Stimulated activated CD8-positive, alpha-beta memory T cell treated with anti-CD3 and anti-CD28 coated beads, Interleukin-4, amount 100 ng/mL, for 1 hour (primary cell): ENCODE measurements at places on chromosomes 7 and 10.

DNA sequence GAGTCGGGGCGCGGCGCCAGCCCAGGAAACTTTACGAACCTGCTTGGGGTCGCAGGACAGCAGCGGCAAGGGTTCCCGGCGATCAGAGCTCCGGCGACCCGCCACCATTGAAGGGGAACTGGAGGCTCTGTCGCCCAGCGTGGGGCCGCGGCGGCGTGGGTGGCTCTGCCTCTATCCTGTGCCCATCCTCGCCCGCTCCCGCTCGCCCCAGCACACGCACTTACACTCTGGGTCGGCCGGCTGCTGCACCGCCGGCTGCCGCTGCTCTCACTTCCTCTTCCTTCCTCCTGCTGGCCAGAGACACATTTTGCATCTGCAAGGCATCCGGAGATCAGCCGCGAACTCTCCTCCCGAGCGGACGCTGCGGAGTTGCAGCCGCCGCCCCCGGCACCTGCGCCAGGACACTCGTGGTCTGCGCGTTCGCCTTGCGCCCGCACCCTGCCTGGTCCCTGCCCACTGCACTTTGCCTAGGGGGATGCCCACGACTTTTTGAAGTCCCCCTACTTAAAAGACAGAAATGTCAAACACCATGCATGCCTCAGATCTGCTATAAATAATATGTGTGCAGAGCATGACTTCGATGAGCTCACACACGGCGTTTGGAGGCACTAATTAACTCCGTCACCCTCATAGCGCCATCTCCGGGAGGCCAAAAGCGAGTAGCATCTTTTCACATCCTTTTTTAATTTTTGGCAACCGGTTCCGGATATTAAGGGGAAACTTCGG is at the start of gene ELMO1:
ELMO1 (minus strand) TSS at position 229 of the 726 bp plus-strand sequence. CDS start 106,174 bp downstream, outside the sequence.
- no peak for DNase-seq

GRCh38 chr10:47452495-47453140 is 31.3 kb downstream of the ANXA8 start:
- no peak for DNase-seq

DNA sequence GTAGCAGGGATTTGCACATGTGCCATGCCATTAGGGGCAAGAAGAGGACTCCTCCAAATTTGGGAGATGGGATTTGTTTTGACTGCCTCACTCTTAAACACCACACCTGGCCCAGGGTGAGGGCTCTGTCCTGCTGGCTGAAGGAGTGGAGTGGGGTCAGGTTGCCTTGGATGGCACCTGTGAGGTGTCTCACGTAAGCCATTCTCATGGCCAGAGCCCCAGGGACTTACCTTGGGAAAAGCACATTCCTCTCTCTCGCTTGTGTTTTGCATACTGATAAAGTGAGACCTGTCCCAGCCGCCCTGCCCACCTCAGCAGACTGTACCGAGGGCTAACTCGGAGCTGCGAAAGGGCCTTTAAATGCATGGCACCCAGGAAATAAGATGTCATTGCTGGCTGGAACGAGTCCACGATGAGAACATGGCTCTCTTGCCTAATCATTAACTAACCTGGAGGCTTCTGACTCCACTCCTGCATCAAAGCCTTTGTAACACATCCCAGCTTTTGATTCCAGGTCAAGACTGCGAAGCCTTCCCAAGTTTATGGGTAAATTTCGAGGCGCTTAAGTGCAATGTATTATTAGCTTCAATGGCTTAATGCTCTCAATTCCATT is 184.0 kb upstream of the RNF32 start:
- DNase-seq = no peak

DNA sequence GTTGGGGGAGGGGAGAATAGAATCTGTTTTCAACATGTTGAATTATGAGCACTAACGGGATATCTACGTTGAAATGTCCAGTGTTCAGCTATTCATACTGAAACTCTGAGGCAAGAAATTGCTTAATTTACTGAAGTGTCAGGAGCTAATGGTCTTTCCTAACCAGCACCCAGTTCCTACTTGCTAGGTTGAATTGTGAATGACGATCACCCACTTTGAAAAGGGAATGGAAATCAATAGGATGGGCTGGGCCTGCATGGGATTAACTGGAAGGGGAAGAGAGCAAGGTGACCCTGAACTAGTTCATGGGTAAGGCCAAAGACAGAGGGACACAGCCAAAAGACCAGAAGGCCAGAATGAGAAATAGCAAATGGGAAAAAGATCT is 51.3 kb downstream of the HIPK2 start:
- DNase-seq = no peak

GRCh38 chr10:31099664-31100063 is 68.0 kb upstream of the ZNF438 start:
- no peak for DNase-seq

GRCh38 chr7:18997477-18998150 is 119.8 kb downstream of the TWIST1 start:
- DNase-seq = no peak

DNA sequence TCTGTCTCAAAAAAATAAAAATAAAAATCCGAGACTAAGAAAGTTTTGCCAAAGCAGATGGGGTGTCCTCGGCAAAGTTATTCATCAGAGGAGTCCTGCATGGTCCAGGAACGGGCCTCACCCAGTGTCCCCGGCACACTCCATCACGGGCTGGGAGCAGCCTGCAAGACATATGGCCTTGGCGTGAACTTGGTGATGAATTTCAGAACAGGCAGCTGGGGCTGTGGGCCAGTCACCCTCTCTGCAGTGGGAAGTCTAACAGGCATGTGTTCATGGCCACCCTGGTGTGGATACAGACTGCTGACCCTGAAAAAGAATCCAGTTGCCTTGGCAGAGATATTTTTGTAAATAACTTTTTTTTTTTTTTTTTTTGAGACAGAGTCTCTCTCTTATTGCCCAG is 34.7 kb downstream of the NPTX2 start:
- DNase-seq = no peak

GRCh38 chr10:122541541-122542002 is 19.0 kb upstream of the DMBT1 start:
- DNase-seq = no peak

GRCh38 chr10:128907155-128907941 is 559.7 kb upstream of the MGMT start:
- no peak for DNase-seq

- no peak for DNase-seq
Measured at GRCh38 chr10:103333934-103334520, 16.9 kb downstream of the PCGF6 start.

DNA sequence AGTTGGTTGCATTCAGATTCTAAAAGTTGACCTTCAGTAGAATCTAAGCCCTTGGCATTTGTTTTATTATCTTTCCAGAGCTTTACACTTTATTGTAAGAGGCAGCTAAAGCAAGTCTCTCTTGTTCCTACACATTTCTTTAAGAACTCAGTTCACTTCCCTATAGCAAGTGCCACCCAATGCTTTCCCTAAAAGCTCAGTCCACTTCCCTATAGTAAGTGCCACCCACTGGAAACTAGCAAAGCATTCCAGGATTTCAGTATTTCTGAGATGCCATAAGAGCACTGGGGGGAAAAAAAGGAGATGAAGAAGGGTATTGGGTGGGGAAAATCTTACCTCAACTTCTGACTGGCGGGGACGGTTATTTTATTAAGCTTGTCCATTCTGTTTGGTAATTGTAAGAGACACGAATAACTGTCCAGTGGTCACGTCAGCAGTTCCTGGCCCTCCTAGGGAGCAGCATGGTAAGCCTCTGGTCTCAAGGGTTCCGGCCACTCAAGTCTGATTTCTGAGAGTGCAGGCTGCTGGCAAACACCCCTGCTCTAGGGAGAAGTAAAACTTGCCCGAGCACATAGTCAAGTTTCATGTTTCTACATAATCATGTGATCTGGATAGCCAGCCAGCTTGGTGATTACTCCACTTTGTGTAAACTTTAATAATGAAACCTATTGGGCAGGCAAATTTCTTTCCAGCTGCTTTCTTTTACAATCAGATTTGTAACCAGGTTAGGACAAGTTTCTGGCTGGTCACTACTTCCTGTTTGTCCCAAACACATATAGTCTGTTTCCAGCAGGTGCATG is at the start of gene BLNK:
BLNK (minus strand) TSS at position 554 of the 800 bp plus-strand sequence; CDS start at position 383, 171 bp downstream.
- DNase-seq = no peak

- DNase-seq = no peak
Measured at GRCh38 chr10:69865450-69865849, 63.7 kb downstream of the COL13A1 start.

DNA sequence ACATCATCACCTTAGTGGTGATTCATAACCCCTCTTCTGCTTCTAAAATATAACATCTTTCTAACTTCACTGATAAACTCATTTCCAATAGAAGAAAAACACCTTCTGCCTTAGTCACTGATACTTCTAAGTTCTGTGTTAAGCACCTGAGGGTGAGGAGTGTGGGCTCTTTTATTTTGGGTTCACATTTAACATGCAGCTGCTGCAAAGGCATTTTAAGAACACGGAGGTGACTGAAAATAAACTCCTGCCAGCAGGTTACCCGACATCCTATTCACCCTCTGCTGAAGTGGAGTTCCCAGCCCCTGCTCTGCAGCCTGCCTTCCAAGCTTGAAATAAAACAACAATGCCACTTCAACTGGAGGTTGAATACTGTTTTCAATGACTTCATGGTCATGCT is 202.9 kb upstream of the PLXNA4 start:
- no peak for DNase-seq

DNA sequence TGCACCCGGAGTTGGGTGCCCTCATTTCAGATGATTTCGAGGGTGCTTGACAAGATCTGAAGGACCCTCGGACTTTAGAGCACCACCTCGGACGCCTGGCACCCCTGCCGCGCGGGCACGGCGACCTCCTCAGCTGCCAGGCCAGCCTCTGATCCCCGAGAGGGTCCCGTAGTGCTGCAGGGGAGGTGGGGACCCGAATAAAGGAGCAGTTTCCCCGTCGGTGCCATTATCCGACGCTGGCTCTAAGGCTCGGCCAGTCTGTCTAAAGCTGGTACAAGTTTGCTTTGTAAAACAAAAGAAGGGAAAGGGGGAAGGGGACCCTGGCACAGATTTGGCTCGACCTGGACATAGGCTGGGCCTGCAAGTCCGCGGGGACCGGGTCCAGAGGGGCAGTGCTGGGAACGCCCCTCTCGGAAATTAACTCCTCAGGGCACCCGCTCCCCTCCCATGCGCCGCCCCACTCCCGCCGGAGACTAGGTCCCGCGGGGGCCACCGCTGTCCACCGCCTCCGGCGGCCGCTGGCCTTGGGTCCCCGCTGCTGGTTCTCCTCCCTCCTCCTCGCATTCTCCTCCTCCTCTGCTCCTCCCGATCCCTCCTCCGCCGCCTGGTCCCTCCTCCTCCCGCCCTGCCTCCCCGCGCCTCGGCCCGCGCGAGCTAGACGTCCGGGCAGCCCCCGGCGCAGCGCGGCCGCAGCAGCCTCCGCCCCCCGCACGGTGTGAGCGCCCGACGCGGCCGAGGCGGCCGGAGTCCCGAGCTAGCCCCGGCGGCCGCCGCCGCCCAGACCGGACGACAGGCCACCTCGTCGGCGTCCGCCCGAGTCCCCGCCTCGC is at the start of gene EGFR:
EGFR (plus strand) TSS at position 657 of the 830 bp plus-strand sequence. CDS start 261 bp downstream, outside the sequence.
- DNase-seq = no peak

- no peak for DNase-seq
Measured at GRCh38 chr7:91330866-91331265, 66.6 kb downstream of the FZD1 start.

GRCh38 chr7:55271069-55271626 is 94.0 kb upstream of the LANCL2 start:
- no peak for DNase-seq

DNA sequence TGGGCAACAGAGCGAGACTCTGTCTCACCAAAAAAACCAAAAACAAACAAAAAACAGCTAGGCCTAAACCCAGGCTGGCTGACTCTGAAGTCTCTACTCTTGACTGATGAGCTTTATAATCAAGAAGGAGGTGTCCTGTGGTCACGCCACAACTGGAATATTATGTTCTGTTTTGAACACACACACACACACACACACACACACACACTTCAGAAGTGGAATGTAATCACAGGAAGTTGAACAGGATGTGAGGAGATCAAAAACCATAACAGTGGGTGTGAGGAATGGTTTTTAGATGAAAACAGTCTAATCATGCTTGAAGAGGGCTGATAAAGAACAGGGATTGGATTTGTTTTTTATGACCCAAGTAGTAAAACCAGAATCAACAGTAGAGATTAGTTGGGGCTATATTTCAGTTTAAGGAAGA is 51.1 kb upstream of the IL6 start:
- no peak for DNase-seq

- DNase-seq = no peak
Measured at GRCh38 chr10:119404719-119405519, 137.6 kb downstream of the RGS10 start.

- peak; percentile 78 for DNase-seq
Measured at GRCh38 chr10:128125944-128126764, at the start of gene MKI67. MKI67 (minus strand) TSS chr10:128126423; CDS start chr10:128125667, 756 bp downstream.

DNA sequence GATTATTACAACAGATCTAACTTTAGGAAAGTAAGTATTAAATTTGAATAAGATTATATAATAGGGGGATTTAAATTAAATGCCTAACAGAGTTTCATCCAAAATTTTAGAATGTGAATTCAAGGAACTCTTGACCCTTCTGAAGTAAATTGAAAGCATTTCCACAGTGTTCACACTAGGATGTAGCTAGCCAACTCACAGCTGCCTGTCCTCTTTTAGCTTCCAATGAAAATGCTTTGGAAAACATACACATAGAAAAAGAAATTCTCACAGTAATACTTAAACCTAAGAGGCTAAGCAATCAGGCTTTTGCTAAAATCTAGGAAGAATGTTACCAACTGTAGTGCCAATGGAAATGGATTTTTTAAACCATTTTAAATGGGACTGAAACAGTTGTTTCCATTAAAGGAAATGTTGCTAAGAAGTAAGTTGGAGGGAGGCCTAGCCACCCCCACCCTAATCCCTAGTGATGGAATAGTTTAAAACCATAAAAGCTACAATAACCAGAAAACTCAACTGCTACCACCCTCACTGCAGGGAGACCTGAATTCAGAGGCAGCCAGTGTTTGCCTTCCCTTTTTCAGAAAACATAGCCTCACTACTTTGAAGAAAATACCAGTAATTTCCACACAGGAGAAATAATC is 58.3 kb downstream of the REEP3 start:
- no peak for DNase-seq

DNA sequence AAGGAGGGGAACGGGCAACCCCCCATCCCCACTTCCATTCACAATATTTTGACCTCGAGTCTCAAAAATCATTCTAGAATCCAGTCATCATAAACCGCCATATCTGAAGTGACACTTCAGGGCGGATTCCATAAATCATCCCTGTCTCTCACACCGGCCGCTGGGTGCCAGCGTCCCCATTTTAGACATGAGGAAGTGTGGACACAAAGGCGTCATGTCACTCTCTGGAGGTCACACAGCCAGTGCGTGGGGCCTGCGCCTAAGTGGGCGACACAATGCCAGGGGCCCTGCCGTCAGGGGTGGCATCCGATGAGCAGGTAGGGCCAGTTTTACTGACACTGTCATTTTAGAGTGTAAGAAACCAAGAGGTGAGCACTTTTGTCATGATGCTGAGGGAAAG is 19.5 kb downstream of the KCNH2 start:
- DNase-seq = no peak

- no peak for DNase-seq
Measured at GRCh38 chr10:14459665-14460064, 128.9 kb upstream of the FRMD4A start.

DNA sequence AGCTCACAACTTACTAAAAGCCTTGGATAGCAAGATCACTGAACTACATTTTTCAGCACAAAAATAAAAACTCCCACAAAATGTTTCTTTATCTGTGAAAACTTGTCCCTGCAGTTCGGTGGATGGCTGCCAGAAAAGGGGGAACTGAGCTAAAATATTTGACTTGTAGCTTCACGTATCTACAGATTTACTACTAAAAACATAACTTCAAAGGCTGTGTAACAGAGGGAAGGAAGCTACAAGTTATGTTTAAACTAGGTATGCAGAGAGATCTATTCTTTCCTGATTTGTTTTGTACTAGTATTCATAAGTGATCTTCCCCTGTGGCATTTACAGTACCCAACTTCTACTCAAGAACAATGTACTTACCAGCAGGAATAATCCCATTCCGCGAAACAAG is 25.1 kb downstream of the SGCE start:
- no peak for DNase-seq
